ENCODE measurements at places on chromosomes 16 and 17. TPM values are rescaled to one million over a fixed set of nuclear protein-coding genes. Genes with fewer than 3 reads are reported as not detected.

PGS1 gene
- total RNA-seq = 22.8 TPM

CDH11 gene
- total RNA-seq = 0.46 TPM

SETD1A gene
- total RNA-seq = 19.3 TPM

GLG1 gene
- total RNA-seq = 43.8 TPM

NPIPA8 gene
- total RNA-seq = 0.57 TPM

SLC5A10 gene
- total RNA-seq = 0.36 TPM

DHRS7C gene
- total RNA-seq = not detected

ADAD2 gene
- not detected for total RNA-seq

MMP28 gene
- total RNA-seq = 10.2 TPM

CCL4 gene
- 0.15 TPM for total RNA-seq

CIAPIN1 gene
- 76.8 TPM for total RNA-seq

GINS2 gene
- total RNA-seq = 31.3 TPM

TSNAXIP1 gene
- 0.31 TPM for total RNA-seq

ENPP7 gene
- not detected for total RNA-seq

CBFA2T3 gene
- total RNA-seq = 0.43 TPM

C16orf54 gene
- not detected for total RNA-seq

TBC1D3B gene
- total RNA-seq = 3.0 TPM

OR1A2 gene
- total RNA-seq = not detected

CACNG5 gene
- not detected for total RNA-seq

PRAC2 gene
- total RNA-seq = not detected

GPS2 gene
- 95.3 TPM for total RNA-seq

KPNA2 gene
- total RNA-seq = 497 TPM

ARL5C gene
- not detected for total RNA-seq

CLEC3A gene
- not detected for total RNA-seq

OR2C1 gene
- total RNA-seq = not detected

SPATA32 gene
- total RNA-seq = 0.09 TPM

MPO gene
- not detected for total RNA-seq

CDYL2 gene
- 0.33 TPM for total RNA-seq

GAN gene
- total RNA-seq = 2.2 TPM

KRTAP1-1 gene
- total RNA-seq = not detected

TBC1D3K gene
- total RNA-seq = not detected

ANKFN1 gene
- not detected for total RNA-seq

COQ7 gene
- 24.3 TPM for total RNA-seq

CNTNAP1 gene
- 5.4 TPM for total RNA-seq

ABCC12 gene
- 0.03 TPM for total RNA-seq

KREMEN2 gene
- total RNA-seq = 1.3 TPM

HID1 gene
- total RNA-seq = 17.5 TPM

SNX20 gene
- not detected for total RNA-seq

FNDC8 gene
- not detected for total RNA-seq

CCDC154 gene
- 0.05 TPM for total RNA-seq
